ENCODE measurements at places on chromosomes 11 and 22. TPM values are rescaled to one million over a fixed set of nuclear protein-coding genes. Genes with fewer than 3 reads are reported as not detected.

ROBO4 gene
- total RNA-seq = 692 TPM

PARVB gene
- total RNA-seq = 102 TPM

DNA sequence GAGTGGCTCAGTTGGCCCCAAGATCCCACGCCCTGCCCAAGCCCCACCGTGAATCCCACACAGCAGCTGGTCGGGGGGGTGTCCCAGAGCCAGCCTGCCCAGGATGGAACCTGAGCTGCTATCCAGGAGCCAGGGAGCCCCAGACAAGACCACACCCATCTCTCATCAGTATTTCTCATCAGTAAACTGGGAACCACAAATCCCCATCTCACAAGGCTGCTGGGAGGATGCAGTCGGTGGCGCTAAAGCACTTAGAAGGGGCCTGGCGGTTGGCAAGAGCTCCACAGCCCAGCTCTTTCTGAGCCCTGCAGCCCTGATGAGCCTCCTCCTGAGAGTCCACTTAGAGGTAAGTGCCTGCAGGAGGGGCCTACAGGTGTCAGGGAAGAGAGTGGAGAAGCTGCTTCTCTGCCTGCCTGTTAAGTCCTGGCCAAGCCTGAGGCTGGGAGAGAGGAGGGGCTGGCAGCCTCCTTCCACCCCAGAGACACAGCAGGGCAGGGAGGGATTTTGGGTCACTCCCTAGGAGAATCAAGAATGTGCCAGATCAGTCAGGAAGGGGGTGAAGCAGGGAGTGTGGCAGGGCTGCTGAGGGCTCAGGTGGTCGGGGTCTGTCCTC is 6.1 kb downstream of the FADS3 start:
- DNase-seq = no peak

- no peak for DNase-seq
These were observed 58.5 kb upstream of the ANO1 start for GRCh38 chr11:70019576-70020011.

- DNase-seq = no peak
These were observed 39.9 kb downstream of the CD44 start for GRCh38 chr11:35178873-35179272.

Measured in dermis blood vessel endothelial cell (primary cell).